ENCODE measurements at places on chromosomes 3 and 15.

DNA sequence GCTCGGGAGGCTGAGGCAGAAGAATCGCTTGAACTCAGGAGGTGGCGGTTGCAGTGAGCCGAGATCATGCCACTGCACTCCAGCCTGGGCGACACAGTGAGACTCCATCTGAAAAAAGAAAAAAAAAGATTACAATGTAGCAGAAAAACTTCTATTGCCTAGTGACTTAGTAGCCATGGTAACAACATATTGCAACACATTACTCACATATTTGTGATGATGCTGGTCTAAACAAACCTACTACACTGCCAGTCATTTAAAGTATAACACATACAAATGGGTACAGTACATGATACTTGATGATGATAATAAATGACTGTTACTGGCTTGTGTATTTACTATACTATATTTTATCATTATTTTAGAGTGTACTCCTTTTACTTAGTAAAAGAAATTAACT, 125.6 kb downstream of the PLOD2 start:
- H3K27ac ChIP-seq, result no peak overlapping the region
- no peaks in the 10 kb centered on the region for H3K4me1 ChIP-seq
- H3K36me3 ChIP-seq, result no peaks in the 10 kb centered on the region
- no peak for DNase-seq
- H3K27me3 ChIP-seq, result no peaks in the 10 kb centered on the region
- no peak overlapping the region for H3K4me3 ChIP-seq

DNA sequence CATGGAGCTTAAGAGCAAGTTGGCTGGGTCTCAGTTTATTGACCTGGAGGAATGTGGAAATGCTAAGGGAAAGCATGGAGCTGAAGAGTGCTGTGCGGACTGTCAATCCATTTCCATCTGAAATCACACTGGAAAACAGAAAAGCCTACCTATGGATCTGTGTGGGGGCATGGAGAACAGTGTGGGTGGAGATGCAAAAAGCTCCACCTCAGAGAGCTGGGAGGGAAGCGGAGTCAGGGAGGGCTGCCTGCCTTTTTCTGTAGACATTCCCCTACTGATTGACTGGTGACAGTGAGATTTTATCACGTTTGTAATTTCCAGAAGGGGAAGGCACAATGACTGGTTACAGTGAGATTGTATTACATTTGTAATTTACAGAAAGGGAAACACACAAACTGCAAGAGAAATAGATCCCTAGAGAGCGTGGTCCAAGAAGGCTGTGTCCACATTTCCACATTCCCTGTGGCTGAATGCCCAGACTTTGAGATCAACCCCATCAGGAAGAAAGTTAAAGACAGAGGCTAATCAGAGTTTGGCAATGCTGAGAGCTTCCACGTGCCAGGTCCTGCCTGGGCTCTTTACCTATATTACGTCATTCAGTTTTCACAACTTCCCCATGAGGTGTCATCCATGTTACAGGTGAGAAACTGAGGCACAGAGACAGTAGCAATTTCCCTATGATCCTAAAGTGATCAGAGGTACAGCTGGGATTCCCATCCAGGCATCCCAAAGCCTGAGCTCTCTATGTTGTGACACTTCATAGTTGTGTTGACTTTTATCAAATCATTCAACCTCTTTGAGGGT, 67.7 kb upstream of the NSMCE3 start:
- no peak overlapping the region for H3K27ac ChIP-seq
- H3K36me3 ChIP-seq, result no peaks in the 10 kb centered on the region
- no peak overlapping the region for H3K4me3 ChIP-seq
- DNase-seq, result no peak
- H3K27me3 ChIP-seq, result no peaks in the 10 kb centered on the region
- H3K4me1 ChIP-seq, result no peaks in the 10 kb centered on the region

- no peak overlapping the region for H3K4me3 ChIP-seq
- no peaks in the 10 kb centered on the region for H3K4me1 ChIP-seq
- H3K27me3 ChIP-seq, result no peaks in the 10 kb centered on the region
- DNase-seq, result no peak
These were observed 79.6 kb downstream of the SUMF1 start for GRCh38 chr3:4387210-4388204.

GRCh38 chr3:56833022-56833421, 31.3 kb upstream of the ARHGEF3 start:
- H3K27me3 ChIP-seq, result no peaks in the 10 kb centered on the region
- peaks cover 25% of the 10 kb centered on the region for H3K4me1 ChIP-seq
- no peak for DNase-seq
- H3K4me3 ChIP-seq, result no peak overlapping the region
- H3K27ac ChIP-seq, result no peak overlapping the region

DNA sequence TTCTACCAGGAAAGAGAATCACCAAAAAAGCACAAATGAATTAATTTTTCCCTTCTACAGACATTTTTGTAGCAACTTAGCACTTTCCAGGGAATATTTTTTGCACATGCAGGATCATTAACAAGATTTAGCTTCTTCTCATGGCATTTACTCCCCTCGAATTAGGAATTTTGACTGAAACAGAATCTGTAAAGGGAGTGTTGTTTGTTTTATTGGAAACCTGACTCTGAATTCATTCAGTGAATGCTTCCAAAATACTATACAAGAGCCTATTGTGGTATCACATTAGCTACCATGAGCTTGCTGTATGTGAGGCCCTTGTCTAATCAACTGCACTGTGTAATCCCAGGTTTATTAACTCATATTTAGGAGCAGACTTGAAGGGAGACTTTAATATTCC, 130.4 kb upstream of the ATP10A start:
- no peak for DNase-seq
- H3K27me3 ChIP-seq, result peaks cover 4% of the 10 kb centered on the region
- no peaks in the 10 kb centered on the region for H3K4me1 ChIP-seq
- no peak overlapping the region for H3K27ac ChIP-seq
- H3K4me3 ChIP-seq, result no peak overlapping the region
- H3K36me3 ChIP-seq, result peaks cover 3% of the 10 kb centered on the region

DNA sequence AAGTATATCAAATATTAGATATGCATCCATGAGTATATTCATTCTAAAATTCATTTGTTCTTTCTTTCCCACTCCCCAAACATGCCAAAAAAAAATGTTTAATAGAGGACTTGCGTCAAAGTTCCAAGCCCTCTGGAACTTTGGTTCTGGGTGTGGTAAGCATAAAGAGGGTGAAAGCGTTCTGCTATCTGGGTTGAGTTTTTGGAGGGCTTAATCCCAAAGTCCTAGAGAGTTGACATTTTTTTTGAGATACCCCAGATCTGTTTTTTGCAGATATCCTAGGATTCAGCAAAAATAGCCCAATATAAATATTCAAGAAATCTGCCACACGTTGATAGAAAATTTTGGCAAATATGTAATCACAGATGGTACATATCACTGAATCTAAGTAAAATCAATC, 424.3 kb upstream of the CBLB start:
- H3K27ac ChIP-seq, result no peak overlapping the region
- H3K27me3 ChIP-seq, result no peaks in the 10 kb centered on the region
- H3K4me1 ChIP-seq, result peaks cover 7% of the 10 kb centered on the region
- H3K36me3 ChIP-seq, result no peaks in the 10 kb centered on the region
- H3K4me3 ChIP-seq, result no peak overlapping the region
- no peak for DNase-seq

GRCh38 chr15:76299786-76300185, 11.5 kb downstream of the ETFA start:
- no peaks in the 10 kb centered on the region for H3K27me3 ChIP-seq
- no peak overlapping the region for H3K27ac ChIP-seq
- no peak for DNase-seq
- peaks cover 44% of the 10 kb centered on the region for H3K4me1 ChIP-seq
- H3K4me3 ChIP-seq, result no peak overlapping the region

DNA sequence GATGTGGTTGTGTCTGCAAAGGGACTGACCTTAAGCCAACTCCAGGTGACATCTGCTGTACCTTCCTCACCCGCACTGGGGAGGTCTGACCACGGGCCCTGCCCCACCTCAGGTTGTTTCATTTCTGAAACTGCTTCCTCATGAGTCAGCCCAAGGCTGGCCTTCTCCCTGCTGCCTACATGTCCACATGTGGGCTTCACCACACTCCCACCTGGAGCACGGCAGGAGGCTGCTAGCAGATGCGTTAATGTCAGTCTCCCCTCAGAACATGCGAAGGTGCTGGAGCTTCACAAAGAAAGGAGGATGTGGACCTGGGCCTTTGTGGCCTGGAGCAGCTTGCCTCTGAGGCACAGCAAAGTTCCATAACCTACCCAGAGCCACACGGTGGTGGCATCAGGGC, 69.4 kb upstream of the PLXNA1 start:
- peaks cover 4% of the 10 kb centered on the region for H3K36me3 ChIP-seq
- DNase-seq, result no peak
- H3K27me3 ChIP-seq, result peaks cover 8% of the 10 kb centered on the region
- H3K4me1 ChIP-seq, result peaks cover 24% of the 10 kb centered on the region

DNA sequence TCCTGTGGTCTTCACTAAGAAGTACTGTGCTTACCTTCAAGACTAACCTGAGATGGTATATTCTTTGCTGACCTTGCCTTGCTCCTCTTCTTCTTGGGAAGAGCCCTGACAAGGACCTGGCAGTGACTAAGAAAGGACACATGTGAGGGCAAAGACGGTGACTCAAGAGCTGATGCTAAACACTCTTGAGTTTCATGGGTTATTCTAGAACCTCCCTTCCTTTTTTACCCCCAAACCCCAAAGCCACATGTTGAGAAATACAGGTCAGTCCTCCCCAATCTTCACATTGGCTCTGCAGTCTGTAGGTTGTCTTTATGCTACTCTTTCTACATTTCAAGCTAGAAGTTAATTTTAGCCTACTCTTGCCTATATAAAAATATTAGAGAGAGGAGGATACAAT, 200.6 kb downstream of the SEMA6D start:
- H3K4me1 ChIP-seq, result no peaks in the 10 kb centered on the region
- DNase-seq, result no peak
- no peak overlapping the region for H3K4me3 ChIP-seq
- peaks cover 4% of the 10 kb centered on the region for H3K27me3 ChIP-seq
- H3K36me3 ChIP-seq, result no peaks in the 10 kb centered on the region
- H3K27ac ChIP-seq, result no peak overlapping the region
